Fibroblast of skin of right quadriceps (primary cell): ENCODE measurements at places on chromosomes 13 and 19.

GRCh38 chr13:66492479-66492878, 737.7 kb downstream of the PCDH9 start:
- DNase-seq, result no peak

DNA sequence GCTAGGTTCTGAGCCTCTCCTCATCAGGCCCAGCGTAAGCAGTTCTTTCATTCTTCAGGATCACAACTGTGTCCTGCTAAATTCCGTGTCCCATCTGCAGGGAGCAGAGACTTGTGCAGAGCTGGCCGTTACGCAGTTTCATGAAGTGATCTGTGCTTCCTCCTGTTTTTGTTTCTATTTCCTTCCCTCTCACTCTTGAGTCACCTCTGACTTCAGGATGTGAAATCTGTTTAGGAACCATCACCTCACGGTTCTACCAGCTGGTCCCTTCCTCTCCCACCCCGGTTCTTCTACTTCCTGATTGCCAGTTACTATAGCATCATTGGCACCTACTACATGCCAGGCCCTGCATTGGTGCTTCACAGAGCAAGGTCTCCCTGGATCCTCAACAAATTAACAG, 8.5 kb downstream of the MAU2 start:
- no peak for DNase-seq

DNA sequence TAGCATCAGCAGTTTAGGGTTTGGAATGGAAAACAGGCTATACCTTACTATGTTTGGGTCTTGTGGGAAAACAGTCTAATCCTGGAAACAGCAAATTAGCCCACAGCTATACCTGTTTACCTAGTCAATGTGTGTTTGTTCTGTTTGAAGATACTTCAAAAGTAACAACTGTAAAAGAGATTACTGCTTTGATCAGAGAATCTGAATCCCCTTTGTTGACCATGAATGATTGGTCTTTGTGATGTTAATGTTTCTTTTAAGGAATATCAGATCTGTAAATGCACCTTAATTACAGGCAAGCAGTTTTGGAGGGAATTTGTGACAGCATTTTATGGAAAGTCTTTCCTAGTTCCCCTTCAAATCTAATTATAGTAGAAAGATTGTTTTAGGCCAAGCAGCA, 20.7 kb upstream of the KLF5 start:
- no peak for DNase-seq

GRCh38 chr19:3555653-3556422, 1.5 kb downstream of the MFSD12 start:
- DNase-seq, result no peak

DNA sequence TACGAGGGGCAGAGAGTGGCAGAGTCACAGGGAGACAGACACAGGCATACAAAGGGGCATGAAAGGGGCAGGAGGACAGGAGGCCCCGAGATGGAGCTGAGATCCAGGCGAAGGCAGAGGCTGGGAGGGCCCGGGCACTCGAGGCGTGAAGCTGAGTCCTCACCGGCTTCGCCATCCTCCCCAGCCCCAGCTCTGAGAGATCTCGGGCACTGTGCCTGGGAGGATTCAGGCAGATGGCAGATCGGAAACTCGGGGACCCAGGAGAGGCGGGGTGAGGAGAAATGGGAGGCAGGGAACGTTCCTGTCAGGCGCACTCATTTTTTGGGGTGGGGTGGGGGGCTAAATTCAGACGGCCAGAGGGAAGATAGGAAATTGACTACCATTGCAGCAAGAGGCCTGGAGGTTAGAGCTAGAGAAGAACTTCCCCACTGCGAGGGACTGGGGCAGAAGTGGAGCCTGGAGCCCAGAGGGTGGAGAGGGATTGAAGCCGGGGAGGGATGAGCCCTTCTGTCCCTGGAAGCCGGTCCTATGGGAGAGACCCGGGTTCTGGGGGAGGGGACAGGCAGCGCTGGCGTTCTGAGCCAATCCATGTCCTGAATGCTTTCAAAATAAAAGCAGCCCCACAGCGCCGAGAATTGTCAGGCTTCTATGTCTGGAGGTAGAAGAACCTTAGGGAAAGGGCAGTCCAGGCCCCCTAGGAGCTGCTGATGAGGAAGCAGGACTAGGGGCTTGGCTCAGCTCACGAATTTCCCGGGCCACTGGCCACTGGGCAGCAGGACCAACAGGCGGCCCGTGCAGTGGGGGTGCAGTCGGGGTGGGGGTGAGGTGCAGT, 12.6 kb downstream of the LRRC4B start:
- DNase-seq, result peak; percentile 9

DNA sequence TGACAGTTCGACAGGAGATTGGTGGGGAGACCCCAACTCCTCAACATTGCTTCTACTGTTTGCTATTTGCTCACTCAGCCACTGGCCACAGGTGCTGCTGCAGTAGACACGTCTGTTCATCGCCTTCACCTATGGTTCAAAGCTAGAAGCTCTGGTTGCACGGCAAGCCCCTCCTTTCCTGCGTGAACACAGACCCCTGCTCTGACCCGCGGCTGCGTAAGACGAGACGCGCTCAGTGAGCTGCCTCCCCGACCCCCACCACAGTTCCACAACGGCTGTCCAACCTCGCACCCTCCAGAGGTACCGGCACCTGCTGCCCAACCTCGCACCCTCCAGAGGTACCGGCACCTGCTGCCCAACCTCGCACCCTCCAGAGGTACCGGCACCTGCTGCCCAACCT, 6.8 kb downstream of the RASA3 start:
- DNase-seq, result no peak

DNA sequence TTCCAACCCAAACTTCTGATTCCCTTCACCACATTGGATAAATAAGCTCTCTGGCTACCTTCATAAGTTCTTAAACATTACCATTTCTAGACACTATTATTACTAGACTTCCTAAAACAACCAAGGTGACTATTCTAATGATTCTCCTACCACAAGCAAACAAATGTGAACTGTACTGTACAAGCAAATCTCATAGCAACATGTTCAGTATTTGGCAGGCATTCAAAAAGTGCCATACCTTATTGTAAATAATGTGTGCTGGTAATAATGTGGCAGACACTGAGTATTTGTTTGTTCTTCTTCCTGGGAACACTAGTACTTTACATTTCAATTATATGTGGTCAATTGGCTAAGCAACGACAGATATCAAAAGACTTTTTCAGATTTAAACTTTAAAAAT, 986.0 kb upstream of the SPRY2 start:
- no peak for DNase-seq

DNA sequence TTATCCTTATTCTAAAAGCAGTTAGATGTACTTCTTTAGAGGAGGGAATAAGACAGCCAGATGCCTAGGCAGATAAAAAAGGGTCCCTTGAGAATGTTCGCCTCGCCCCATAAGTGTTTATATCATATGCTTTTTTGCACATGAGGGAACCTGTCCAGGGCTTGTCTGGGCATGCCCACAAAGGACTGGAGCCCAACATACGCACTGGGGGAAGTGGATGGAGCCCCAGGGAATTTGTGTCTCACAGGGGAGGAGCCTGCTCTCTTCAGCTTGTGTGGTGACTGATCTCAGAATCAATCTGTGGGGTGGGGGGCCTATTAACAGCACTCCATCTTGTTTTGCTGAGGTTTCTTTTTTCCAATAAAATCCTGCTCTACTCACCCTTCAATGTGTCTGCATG, 22.6 kb downstream of the MED4 start:
- no peak for DNase-seq

GRCh38 chr13:79869326-79869725, 388.4 kb downstream of the NDFIP2 start:
- DNase-seq, result no peak

GRCh38 chr13:36526897-36527296, 94.6 kb downstream of the CCNA1 start:
- no peak for DNase-seq

DNA sequence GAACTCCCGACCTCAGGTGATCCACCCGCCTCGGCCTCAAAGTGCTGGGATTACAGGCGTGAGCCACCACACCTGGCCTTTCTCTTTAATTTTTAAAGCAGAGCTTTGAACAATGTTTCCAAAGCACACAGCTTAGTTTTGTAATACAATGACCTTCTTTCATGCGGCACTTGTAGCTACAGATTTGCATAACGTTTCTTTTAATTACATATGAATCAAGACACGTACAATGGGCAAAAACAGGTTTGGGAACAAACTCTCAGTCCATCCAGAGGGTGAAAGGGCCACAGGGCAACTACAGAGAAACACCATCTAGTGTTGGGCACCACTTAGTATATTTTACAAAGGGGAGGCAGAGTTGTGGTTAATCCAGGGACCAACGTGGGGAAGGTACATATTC, 19.0 kb upstream of the S1PR4 start:
- no peak for DNase-seq

DNA sequence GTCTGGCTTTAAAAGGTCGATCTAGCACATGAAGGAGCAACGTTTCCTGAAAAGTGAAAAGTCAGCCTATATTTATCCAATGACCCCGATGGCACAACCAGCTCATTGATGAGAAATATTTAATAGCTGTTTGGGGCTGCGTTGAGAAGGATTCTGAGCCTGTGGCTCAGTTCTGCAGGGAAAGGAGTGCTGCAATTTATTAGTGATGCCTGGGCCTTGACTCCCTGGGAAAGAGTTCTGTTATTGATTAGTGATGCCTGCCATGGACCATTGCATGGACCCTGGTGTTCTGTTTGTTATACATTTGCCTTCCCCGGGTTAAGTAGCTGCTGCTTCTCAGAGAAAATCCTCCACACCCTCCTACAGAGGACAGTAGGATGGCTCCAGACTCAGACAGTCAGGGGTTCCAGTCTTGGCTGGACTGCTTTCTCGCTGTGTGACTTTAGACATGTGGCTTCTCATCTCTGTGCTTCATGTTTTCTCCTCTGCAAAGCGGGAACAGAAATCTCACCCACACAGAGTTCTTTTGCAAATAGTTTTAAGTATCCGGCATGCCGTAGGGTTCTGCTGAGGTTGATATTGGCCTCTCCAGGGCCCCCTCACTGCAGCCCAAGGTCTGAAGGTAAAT, 17.7 kb upstream of the PTPRS start:
- no peak for DNase-seq

DNA sequence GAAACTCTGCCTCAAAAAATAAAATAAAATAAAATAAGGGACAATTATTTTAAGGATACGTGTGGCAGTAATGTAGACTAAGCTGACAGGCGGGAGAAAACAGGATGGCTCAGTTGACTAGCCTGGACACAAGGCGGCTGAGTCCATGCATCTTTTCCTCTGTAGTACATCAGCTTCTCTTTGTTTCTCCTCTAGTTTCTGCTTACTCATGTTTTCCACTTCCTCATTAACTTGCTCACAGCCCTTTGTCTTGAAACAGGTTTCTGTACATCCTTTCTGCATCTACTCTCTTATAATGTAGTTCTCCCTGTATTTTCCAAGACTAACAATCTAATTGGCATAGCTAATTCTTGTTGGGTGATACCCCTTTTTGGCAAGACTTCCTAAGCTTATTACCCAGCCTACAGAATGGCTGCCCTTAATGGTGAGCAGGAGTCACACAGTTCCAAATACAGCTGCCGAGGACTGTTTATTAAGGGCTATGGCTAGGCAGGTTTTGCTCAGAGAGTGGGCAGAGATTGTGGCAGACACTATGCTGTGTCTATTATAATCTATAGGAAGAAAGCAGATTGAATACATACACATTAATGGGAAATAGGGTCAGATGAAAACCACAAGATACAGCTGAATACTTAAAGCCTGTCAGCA, 58.7 kb upstream of the KLF5 start:
- peak; percentile 24 for DNase-seq

DNA sequence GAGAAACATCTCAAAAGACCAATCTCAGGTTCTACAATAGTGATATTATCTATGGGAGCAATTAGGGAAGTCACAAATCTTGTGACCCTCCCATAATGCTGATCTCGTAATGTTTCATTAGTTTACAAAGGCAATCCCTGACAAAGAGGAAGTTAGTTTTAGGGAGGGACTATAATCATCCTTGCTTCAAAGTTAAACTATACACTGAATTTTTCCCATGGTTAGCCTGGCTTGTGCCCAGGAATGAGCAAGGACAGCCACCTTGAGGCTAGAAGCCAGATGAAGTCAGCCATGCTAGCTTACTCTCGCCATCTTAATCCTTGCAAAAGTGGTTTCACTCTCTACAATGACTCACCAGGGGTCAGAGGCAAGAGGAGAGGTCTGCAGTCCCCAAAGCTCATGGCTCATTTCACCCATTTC, 5.4 kb downstream of the CEACAM3 start:
- no peak for DNase-seq

- no peak for DNase-seq
Observed at GRCh38 chr19:10968527-10969135, 7.8 kb downstream of the SMARCA4 start.

DNA sequence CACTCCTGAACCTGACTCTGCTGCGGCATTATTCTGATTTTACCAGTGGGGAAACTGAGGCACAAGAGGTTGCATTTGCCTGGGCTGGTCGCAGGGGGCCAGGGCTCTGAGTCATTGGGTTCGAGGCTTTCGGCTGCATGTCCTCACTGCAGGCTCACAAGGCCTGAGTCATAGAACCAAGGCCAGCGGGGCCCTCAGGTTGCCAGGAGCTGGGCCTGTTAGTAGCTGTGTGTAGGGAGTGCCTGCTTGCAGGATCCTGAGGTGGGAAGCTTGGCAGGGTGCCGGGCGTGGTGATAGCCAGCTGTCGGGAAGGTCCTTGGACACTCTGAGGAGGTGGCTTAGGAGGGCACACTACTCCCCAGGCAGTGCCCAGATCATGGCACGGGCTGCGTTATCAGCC, 21.6 kb upstream of the F2RL3 start:
- no peak for DNase-seq

DNA sequence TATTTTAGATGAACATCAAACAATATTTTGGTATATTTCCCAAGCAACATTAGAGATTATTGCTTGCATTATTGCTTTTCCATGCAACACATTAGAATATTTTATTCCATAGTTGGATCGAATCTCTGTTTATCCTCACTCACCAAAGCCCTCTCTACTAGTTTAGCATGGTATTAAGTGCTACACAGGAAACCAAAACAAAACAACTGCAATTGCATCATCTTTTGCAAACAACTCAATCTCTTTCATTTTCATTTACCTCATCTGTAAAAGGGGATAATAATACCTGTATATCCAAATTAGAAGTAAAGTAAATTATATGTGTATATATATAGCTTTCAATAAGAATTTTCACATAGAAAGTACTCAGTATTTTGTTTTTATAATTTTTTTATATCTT, 147.8 kb upstream of the PCDH9 start:
- DNase-seq, result no peak

DNA sequence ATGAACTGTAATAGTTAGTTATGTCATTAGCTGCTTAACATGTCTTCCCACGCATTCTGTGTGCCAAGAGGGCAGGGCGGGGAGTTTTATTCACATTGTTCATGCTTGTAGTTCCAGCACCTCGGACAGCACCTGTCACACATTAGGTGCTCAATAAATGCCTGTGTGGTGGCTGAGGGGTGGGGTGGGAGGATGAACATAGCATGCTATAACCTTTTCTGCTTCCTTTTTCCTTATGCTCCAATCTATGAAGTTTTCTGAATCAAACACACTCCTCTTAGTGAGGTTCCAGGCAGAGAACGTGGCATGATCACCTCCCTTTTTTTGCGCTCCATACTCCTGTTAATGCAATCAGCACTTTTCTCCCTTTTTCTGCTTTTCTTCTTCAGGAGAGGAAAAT, 15.8 kb upstream of the PTPRS start:
- DNase-seq, result no peak
